ENCODE measurements at places on chromosomes 2 and 18. TPM values are rescaled to one million over a fixed set of nuclear protein-coding genes. Genes with fewer than 3 reads are reported as not detected.
A peak's percentile ranks its signal among the peaks of the same experiment; 100 is the strongest.

DNA sequence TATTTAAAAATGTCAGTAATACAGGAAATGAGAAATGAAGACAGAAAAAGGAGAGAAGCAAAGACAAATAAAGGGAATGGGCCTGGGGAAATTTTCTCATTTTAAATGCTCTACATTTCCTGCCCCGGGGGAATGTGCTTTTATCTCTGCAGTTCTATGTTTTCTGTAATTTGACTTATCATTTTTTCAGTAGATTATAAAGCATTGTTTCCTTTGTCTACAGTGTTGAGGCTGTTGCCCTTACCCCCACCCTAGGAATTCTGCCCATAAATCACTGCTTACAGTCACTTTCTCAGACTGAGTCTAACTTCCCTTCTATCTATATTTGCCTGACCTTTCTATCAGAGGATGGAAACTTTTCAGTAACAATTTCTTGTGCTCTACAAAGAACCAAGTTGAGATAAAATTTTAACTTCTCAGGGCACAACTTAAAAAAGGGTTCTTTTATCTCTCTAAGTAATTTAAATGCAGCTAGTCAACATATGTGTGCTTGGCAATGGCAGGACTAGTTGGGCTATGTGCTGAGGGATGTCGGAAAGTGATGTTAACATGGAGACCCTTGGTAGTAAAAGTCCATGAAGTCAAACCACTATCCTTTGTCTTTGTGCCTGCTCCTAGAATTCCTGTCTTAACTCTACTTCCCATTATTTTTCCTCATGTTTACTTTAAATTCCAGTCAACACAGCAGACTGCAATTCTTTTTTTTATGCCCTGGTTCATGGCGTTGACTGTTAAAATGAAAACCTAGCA is 146.5 kb upstream of the MMADHC start:
- no peak overlapping the region for H3K4me3 ChIP-seq
- H3K36me3 ChIP-seq = no peaks in the 10 kb centered on the region
- no peaks in the 10 kb centered on the region for H3K27me3 ChIP-seq

Gene CAPN14
- total RNA-seq = 0.97 TPM

- H3K27me3 ChIP-seq = no peaks in the 10 kb centered on the region
- no peak for DNase-seq
- no peak overlapping the region for H3K27ac ChIP-seq
- H3K4me3 ChIP-seq = no peak overlapping the region
These were observed 78.4 kb downstream of the DPP4 start for GRCh38 chr2:161995553-161996016.

GRCh38 chr2:238945433-238946150 is 97.7 kb downstream of the TWIST2 start:
- H3K36me3 ChIP-seq = no peaks in the 10 kb centered on the region
- H3K27ac ChIP-seq = no peak overlapping the region
- H3K4me3 ChIP-seq = no peak overlapping the region
- no peaks in the 10 kb centered on the region for H3K27me3 ChIP-seq
- DNase-seq = peak; percentile 62
- no peaks in the 10 kb centered on the region for H3K4me1 ChIP-seq

All from spleen (tissue), 13 donors.